ENCODE measurements at places on chromosomes 16 and 17.

DNA sequence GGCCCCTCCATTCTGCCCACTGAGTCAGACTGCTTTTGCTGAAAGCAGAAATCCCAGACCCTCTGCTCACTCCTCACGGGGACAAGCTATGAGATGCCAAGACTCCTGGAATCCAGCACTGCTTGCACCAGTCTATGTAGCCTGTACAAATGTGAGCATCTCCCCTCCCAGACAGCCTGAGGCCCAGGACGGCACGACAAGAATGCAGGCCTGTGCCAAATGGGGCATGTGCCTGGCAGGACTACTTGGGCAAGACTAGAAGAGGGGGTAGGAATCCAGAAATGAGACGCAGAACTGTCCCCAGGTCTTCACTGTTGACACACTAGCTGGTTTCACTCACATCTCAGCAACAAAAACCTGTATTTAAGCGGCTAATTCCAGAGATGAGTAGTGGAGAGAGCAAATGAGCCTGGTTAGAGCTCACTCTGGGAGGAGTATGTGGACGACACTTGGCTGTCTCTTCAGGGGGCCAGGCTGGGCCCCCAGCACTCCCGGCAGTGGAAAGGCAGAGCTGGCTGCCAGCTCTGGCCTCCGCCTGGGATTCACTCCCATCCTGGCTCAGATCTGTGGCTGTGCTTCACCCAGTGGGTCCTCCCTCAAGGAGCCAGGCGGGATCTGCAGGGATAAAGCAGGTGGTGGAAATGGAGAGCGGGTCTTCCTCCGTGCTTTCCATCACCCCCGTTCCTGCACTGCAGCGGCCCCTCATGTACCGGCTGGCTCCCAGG, 2.9 kb upstream of the MYO1C start:
- no peak for DNase-seq

- no peak for DNase-seq
Measured at GRCh38 chr17:38544839-38545209, 60.9 kb downstream of the SRCIN1 start.

DNA sequence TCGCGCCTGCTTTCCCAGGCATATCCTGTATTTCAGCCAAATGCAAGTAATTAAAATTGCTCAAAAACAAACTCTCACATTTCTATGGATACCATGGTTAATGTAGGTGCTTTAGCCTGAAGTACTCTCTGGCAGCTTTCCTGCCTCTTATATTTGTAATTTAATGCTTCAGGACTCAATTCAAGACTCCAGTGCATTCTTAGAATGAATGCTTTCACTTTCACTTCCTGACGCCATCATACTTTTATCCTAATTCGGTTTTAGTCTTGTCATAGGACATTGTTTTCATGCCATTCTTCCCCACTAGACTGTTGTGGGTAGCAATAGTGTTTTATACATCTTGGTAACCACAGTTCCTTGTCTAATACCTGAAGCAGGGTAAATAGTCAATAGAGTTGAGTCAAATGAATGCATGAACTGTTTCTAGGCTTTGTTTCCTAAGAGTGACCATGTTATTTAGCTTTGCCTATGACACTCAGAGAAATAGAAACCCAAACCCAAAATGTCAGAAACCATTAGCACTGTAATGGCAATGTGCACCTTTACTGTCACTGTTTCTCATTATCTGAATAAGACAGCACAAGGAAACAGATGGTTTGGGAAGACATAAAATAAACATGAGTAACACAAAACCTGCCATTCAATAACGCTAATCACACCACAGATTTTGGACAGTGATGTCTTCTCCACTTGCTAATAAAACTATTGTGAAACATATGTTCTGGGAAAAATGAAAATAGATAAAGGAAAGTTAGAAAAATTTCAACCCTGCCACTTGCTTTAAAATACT, 705.5 kb downstream of the CDH11 start:
- no peak for DNase-seq

DNA sequence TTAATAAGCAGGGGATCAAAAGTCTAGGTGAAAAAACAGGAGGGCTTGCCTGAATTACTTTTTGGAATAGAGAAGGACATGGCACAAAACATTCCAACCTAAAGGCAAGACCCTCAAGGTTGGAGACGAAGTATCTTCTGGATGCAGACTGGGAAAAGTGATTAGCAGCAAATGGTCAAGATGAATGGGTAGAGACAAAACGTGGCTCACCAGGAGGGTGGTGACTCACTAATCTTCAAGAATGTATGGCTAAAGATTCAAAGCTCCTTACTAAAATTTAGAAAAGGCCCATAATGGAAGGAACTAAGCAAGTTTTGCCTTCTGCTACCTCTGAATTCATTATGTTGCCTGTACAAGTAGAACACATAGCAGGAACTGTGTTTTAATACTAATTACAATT, 469.5 kb upstream of the RBFOX1 start:
- DNase-seq, result no peak

DNA sequence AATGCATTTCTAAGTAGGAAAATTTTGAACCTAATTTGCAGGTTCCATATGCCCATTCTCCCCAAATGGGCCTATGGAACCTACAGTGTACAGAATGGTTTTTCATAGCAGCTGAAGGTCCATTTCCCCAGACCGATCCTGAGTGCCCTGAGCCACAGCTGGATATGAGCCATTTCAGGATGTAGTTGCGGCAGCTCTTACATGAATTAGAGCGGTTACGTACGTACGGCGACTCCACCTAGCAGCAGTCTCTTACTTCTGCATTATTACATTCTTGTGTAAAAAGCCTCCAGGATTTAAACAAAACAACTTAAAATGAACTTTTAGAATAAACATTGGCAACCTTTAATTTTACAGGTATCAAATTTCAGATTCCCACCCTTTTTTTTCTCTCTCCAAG, 225.3 kb downstream of the SNX29 start:
- DNase-seq, result no peak

DNA sequence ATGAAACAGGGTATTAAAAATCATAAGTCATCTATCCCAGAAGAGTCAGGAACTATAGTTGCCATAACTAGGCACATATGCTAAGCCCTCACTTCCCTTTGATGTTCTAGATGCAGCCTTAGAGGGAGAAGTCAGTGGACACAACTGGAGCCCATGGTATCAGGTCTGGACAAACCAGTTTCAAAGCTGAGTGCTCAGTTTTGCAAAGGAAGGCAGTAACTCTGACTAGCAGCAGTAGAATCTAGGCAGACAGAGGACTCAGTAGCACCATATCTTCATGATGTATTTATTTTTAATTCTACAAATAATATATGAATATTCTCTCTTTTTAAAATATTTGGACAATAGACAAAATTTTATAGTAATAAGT, 11.7 kb upstream of the FAM20A start:
- no peak for DNase-seq

All from activated CD4-positive, alpha-beta T cell treated with anti-CD3 and anti-CD28 coated beads, Interleukin-2, amount 50 U/mL, for 1 hour (primary cell).